H9 (cell line): ENCODE measurements at places on chromosomes 6 and 20. TPM values are rescaled to one million over a fixed set of nuclear protein-coding genes. Genes with fewer than 3 reads are reported as not detected.

DNA sequence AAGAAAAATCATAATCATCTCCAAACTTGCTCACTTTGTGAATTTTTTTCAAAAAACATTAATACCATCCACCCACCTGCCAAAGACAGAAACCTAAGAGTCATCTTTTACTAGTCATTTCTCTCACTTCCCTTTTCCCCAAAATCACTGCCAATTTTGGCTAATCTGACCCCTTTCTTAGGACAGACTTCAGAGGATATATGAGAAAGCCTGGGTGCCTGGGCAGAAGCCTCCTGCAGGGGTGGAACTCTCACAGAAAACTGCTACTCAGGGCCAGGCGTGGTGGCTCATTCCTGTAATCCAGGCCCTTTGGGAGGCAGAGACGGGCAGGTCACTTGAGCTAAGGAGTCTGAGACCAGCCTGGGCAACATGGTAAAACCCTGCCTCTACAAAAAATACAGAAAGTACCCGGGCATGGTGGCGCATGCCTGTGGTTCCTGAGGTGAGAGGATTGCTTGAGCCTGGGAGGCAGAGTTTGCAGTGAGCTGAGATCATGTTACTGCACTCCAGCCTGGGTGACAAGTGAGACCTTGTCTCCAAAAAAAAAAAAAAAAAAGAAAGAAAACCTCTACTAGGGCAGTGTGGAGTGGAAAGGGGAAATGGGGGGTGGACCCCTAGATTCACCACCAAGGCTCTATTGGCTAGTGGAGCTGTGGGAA lies 3.8 kb downstream of the DEK start:
- DNase-seq = no peak
- H3K36me3 ChIP-seq = peaks cover 80% of the 10 kb centered on the region

- no peak overlapping the region for H3K27ac ChIP-seq
- no peaks in the 10 kb centered on the region for H3K27me3 ChIP-seq
- no peaks in the 10 kb centered on the region for H3K4me1 ChIP-seq
- DNase-seq = no peak
- no peak overlapping the region for H3K4me3 ChIP-seq
Measured at GRCh38 chr6:44642870-44643522, 255.5 kb downstream of the CDC5L start.

DNA sequence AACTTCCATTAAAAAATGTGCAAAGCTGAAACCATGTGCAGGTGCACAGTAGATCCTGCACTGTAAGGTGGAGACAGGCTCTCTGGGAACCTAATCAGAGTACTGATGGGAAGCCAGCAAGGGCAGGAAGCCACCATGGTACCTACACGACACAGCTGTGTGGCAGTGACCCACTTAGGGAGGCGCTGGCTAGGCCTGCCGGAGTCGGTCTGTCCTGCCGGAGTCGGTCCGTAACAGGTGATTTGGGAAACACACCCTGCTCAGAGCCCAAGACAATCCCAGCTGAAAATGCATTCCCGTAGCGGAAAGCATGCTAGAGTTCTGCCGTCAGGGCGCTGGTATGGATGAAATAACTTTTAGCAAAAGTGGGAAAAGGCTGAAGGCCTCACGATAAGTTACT lies 17.2 kb downstream of the TXNDC5 start:
- peaks cover 92% of the 10 kb centered on the region for H3K36me3 ChIP-seq
- no peak overlapping the region for H3K27ac ChIP-seq
- no peak overlapping the region for H3K4me3 ChIP-seq
- no peaks in the 10 kb centered on the region for H3K27me3 ChIP-seq

- no peaks in the 10 kb centered on the region for H3K27me3 ChIP-seq
- no peak overlapping the region for H3K4me3 ChIP-seq
- H3K36me3 ChIP-seq = no peaks in the 10 kb centered on the region
- DNase-seq = no peak
Measured at GRCh38 chr6:20335872-20336271, 65.8 kb upstream of the E2F3 start.

- H3K4me1 ChIP-seq = peaks cover 4% of the 10 kb centered on the region
- peaks cover 5% of the 10 kb centered on the region; the same call in 1 of the 2 replicates for H3K36me3 ChIP-seq
- H3K27me3 ChIP-seq = no peaks in the 10 kb centered on the region
- no peak overlapping the region for H3K27ac ChIP-seq
Measured at GRCh38 chr6:36116943-36117342, 13.4 kb upstream of the MAPK13 start.

DNA sequence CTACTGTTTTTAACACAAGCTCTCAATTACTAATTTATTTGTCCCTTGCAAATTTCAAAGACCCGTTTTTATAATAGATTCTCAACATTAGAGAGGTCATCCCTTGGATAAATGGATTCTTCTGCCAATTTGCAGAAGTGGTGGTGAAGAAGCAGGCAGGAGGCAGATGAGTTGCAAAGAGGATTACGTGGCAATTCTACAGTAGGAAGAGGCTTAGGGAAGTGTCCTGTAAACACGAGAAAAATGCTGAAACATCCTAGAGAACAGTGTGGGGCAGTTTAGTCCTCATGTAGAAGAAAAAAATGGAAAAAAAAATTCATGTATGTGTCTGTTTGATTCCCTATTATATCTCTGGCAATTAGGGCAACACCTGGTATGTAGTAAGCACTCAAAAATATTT lies 87.6 kb downstream of the BMP2 start:
- H3K27me3 ChIP-seq = no peaks in the 10 kb centered on the region
- H3K36me3 ChIP-seq = no peaks in the 10 kb centered on the region
- no peaks in the 10 kb centered on the region for H3K4me1 ChIP-seq

- H3K4me3 ChIP-seq = no peak overlapping the region
Measured at GRCh38 chr20:61220626-61221325, 31.3 kb upstream of the CDH4 start.

DNA sequence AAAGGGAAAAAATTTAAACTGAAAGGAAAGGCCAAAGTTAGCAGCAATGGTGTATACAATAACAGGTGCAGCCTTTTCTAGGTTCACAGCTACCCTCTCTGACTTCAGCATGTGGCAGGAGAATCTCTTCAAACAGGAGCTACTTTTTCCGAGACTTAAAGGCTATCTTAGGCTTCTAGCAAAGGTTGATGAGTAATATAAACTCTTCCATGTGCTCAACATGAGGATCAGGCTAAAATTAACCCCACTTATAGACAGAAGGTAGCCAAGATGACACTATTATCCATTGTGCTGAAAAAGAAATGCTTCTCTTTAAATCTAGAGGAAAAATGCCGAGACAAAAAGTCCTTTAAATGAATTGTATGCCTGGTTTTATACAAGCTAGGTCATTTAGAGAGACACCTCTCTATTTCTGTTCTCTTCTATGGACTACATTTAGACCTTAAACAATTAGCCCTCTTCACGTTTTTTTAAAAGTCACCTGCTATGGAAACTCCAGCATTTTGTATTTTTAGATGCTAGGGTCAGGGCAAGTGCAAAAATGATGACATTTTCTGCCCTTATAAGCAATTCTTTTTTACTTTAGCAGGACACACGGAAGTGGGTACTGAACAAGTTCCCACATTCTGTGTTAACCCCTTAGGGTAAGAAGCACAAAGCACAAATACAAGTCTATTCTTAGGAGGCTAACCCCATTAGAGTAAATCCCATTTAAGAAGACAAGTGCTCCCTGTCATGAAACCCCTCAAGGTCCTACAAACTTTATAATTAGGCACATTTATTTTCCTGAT lies 216.8 kb upstream of the CITED2 start:
- no peaks in the 10 kb centered on the region; the same call in 2 of the 3 replicates for H3K36me3 ChIP-seq
- H3K4me1 ChIP-seq = no peaks in the 10 kb centered on the region; the same call in 1 of the 2 replicates
- no peak overlapping the region for H3K4me3 ChIP-seq
- H3K27me3 ChIP-seq = no peaks in the 10 kb centered on the region
- no peak for DNase-seq

DNA sequence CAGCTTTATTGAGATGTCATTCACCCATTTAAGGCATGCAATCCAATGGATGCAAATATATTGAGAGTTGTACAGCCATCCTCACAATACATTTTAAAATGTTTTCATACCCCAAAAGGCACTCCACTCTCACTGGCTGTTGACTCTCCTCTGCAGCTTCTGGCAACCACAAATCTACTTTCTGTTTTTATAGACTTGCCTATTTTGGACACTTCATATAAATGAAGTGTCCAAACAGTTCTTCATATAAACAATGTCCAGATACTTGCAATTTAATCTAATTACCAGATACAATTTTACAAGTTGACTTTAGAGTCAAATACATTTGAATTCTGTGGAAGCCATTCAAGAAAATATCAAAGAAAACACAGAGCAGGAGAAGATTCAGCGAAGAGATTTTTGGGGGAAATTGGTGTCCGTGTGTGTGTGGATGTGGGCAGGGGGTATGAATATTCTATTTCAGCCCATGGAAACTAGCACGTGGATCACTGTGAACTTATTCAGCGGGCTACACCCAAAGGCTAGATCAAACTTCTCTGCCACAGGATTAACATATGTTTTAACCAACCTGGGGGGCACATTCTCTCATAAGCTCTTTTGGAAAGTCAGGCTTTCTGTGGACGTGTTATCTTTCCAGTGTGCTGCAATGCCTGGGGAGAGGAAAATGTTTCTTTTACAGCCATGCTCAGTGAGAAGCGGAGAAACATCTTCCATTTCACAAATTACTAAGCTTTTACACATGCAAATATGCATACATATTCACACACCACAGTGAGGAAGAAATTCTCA lies 73.9 kb downstream of the PLG start:
- no peaks in the 10 kb centered on the region for H3K4me1 ChIP-seq
- no peaks in the 10 kb centered on the region for H3K27me3 ChIP-seq
- no peak overlapping the region for H3K27ac ChIP-seq

- no peaks in the 10 kb centered on the region for H3K27me3 ChIP-seq
- no peak overlapping the region for H3K4me3 ChIP-seq
- no peak for DNase-seq
- no peak overlapping the region for H3K27ac ChIP-seq
- H3K36me3 ChIP-seq = no peaks in the 10 kb centered on the region
Measured at GRCh38 chr6:92538275-92538674, 881.1 kb downstream of the EPHA7 start.

Gene TRIM26
- 33.9 and 35.8 TPM in 2 replicates for total RNA-seq

Gene SLC22A16
- total RNA-seq = not detected in 2 replicates

Gene PLG
- total RNA-seq = not detected in 2 replicates

Gene CAP2
- total RNA-seq = 11.5 and 11.9 TPM in 2 replicates

Gene MED23
- 13.6 and 16.2 TPM in 2 replicates for total RNA-seq

Gene KLHDC3
- total RNA-seq = 146 TPM in 2 replicates
